CD8-positive, alpha-beta memory T cell (primary cell): ENCODE measurements at places on chromosomes 16 and 17.

DNA sequence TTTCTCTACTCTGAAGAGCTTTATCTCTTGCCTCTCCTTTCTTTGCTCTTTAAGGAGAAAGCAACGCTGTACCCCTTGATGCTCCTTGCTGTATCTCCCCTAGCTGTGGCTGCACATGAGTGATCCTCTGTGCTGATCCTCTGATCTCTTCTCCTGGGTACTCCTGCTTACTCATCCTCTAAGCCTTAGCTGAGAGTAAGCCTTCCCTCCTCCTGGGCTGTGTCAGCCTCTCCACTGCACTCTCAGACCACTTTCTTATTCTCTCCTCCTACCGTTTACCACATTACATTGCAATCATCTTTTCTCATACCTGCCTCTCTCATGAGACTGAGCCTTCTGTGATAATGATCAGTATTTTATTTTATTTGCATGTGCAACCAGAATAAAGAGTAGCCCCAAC is 25.1 kb downstream of the SOX9 start:
- no peak for DNase-seq

DNA sequence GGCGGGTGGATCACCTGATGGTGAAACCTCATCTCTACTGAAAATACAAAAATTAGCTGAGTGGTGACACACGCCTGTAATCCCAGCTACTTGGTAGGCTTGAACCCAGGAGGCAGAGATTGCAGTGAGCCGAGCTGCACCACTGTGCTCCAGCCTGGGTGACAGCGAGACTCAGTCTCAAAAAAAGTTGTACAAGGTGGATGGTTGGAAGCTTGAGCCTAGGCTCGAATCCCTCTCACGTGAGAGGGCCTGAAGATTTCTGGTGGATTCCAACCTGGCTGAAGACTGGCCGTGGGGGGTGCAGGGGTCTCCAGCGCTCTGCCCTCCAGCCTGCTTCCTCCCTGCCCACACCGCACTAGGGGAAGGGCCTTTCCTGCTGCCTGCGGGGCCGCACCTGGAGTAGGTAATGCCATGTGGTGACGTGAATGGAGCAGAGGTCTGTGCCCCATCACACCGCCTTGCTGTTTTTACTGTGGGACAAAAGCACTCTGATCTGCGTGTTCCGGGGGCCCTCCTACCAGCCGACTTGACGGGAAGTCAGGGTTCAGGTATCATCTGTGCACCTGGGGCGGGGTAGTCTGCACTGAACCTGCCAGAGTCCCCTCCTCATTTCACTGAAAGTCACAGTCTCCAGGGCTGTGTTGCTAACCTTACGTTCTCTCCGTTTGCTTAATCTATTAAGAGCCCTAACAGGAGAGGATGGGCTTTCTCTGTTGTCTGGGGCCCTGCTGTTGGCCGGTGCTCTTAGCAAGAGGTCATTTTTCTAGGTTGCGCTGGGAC is 4.2 kb downstream of the RPL13 start:
- DNase-seq: no peak

DNA sequence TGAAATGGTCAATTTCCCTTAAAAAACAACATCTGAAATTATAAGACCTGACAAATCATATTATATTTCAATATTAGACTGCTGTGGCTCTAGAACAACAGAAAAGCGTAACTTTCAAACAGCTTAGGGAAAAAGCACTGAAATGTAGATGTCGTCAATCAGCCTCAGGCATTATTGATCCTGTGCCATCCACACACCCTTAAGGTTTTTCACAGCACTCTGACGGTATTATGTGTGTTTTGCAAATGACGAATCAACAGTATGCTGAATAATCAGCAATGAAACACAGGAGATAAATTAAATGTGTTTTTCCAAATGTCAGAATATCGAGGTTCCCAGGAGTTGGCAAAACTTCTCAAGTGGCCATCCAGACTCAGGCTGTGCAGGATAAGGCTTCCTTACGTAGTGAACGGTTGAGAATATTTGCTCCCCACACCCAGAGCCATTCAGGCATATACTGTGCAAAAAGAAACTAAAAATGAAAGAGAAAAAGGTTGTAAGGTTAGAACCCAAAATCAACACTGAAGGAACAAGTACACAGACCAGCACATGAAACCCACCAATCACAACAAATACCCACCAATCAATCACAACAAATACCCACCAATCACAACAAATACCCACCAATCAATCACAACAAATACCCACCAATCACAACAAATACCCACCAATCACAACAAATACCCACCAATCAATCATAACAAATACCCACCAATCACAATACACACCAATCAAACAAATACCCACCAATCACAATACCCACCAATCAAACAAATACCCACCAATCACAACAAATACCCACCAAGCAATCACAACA is 7.7 kb upstream of the MBTPS1 start:
- no peak for DNase-seq

DNA sequence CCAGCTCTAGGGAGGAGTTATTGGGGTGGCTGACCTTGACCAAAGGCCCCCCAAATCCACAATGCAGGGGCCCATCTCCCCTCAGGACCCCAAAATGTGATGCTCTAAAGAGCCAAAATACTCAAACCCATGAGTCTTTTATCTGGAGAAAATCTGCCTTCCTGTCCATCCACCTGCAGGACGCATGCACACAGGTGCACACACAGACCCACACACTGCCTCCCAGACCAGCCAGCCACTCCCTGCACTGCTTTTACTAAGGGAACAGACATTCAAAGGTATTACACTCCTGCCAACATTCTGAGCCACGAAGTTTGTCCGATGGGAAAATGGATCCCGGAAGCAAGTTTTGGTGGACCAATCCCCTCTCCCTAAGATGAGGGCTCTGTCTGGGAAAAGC is 76.1 kb upstream of the CDH5 start:
- no peak for DNase-seq

GRCh38 chr17:411421-412120 is 59.0 kb upstream of the RPH3AL start:
- DNase-seq: no peak

- no peak for DNase-seq
These were observed 28.5 kb upstream of the TNRC6C start for GRCh38 chr17:77929871-77930436.

GRCh38 chr16:85761861-85762260 is 11.0 kb upstream of the C16orf74 start:
- no peak for DNase-seq

GRCh38 chr16:7470344-7470743 is 137.7 kb downstream of the RBFOX1 start:
- no peak for DNase-seq

- no peak for DNase-seq
These were observed 231.6 kb upstream of the CPHXL start for GRCh38 chr16:75957870-75958269.

- DNase-seq: no peak
These were observed 41.6 kb downstream of the SNX11 start for GRCh38 chr17:48148854-48149786.

DNA sequence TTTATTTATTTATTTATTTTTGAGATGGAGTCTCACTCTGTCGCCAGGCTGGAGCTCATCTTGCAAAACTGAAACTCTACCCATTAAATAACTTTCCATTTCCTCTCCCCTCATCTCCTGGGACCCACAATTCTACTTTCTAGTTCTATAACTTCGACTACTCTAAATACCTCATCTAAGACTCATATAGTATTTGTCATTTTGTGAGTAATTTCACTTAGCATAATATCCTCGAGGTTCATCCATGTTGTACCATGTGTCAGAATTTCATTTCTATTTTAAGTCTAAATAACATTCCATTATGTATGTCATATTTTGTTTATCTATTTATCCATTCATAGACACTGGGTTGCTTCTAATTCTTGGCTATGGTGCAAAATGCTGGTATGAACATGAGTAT is 5.1 kb upstream of the NT5M start:
- DNase-seq: no peak

DNA sequence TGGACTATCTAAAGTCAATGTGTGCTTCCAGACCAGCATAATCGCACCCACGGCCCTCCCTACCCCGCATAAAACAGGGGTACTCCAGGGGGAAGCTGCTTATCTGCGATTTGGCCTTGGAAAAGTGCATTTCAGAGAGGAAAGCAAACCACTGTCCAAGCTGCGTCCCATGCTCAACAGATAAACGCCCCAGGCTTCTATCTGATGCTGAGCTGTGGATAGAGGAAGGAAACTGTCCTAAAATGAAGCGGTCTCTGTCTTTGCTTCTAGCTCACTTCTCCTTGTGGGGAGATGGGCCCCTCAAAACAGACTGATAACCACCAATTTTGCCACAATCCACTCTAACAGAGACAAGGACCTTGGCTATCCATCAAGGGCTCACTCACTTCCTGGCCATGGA is 160.5 kb upstream of the TNRC6C start:
- DNase-seq: no peak

DNA sequence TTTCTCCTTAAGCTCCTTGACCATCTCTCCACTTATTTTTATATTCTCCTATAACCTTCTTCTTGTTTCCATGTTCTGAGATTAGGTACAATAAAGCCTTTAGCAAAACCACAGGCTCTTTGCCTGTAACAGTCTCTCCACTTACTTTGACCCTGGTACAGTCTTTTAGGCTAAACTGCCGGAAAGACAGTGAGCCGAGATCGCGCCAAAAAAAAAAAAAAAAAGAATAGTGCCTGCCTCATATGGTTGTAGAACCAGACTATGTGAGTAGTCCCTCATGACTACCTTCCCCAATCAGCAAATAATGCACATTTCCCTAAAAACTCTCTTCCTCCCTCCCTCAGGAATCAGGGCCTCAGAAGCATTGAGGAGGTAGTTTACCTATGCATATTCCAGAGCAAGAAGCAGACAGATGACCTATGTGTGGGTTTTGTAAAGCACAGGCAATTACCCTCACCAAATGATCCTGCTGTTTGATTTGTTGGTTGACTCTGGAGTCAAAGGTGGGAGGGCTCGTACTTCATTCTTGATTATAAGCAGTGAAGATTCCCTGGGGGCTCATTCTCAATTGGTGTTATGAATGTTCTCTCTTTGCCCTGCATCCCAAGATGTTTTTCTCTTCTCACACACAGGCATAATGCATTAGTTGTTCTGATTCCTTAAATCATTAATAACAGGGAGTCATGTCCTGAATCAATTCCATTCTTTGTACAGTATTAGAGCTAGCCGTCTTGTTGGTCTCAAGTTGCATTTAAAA is 8.9 kb upstream of the NME1 start:
- DNase-seq: no peak

DNA sequence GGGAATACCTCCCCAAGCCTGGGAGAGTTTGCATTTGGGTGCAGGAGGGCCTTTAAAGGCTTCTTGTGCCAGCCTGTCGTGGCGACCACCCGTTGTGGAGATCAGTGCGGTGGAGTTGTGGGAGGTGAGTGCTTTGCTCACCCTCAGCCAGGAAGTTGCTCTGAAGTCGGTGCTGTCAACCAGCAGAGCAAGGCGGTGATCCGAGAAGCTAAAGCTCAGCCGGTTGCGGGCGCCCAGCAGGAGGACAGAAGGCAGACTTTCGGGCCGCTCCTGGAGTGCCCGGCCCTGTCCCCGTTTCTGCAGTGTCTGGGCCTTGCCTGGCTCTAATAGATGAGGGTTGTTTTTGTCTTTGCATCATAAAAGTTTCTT is 1.4 kb downstream of the UBE2I start:
- no peak for DNase-seq

- peak; percentile 22 for DNase-seq
These were observed 73.8 kb downstream of the XYLT1 start for GRCh38 chr16:17396762-17397498.

GRCh38 chr16:67155295-67156142 is 4.2 kb downstream of the TRADD start:
- DNase-seq: peak; percentile 73

GRCh38 chr16:68400924-68401460 is 47.3 kb downstream of the SMPD3 start:
- no peak for DNase-seq

DNA sequence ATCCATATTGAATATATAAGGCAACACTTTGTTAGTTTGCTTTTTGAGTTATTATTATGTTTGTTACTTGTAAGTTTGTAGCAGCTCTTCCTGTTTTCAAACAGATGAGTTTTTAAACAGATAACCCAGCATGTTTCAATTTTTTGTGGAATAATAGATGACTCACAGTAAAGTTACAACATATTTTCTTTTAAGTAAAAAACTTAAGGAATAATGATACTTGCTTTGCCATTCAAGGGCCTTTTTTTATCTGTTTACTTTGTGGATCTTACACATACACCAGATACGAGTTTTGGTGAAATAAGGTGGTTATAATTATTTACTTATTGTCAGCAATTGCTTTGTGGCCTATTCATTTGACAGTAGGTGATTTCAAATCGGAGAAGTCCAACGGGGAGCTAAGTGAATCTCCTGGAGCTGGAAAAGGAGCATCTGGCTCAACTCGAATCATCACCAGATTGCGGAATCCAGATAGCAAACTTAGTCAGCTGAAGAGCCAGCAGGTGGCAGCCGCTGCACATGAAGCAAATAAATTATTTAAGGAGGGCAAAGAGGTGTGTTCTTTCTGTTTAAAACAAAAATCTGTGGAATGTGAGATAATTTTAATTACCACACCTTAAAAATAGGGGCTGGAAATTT is 66.3 kb downstream of the BPTF start:
- no peak for DNase-seq

DNA sequence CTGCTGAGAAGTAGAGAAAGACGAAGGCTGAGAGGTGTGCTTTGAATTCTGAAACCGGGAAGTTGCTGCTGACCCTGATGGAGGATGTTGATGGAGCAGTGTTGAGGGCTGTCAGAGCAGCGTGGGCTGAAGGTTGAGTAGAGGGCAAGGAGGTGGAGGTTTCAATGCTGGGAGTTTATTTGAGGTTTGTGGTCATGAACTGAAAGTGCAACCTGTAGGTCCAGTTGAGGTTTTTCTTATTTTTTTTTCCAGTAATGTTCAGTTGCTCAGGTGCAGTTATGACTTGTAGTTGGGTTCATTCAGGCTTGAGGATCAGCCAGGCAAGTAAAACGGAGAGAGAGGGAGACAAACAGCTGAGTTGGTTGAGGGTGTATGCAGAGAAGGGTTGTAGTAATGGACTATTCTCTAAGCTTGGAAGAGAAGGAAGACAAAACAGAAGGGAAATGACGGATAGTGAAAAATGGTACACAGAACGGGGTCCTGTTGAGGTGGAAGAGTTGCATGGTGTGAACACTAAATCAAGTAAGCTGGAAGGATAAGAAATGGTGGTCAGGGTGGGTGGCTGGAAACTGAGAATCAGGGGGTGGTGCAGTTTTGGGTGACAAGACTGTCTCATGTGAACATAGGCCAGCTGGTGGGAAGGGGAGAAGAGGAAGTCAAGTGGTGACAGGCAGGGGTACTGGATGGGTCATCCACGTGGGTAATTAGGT is 8.7 kb upstream of the UBE2G1 start:
- no peak for DNase-seq

DNA sequence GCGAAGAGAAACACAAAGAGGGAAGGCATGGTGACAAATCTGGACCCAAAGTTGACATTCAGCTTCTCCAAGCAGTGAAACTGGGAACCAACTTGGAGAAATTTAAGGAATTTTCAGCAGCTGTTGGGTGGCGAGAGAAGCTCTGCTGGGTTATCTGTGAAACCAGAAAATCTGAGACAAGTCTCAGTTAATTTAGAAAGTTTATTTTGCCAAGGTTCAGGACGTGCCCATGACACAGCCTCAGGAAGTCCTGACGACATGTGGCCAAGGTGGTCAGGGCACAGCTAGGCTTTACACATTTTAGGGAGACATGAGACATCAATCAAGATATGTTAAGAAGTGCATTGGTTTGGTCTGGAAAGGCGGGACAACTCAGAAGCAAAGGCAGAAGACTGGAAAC is 11.2 kb upstream of the CD300LF start:
- DNase-seq: no peak
